Fibroblast of skin of back (primary cell): ENCODE measurements at places on chromosomes 12 and 14.

DNA sequence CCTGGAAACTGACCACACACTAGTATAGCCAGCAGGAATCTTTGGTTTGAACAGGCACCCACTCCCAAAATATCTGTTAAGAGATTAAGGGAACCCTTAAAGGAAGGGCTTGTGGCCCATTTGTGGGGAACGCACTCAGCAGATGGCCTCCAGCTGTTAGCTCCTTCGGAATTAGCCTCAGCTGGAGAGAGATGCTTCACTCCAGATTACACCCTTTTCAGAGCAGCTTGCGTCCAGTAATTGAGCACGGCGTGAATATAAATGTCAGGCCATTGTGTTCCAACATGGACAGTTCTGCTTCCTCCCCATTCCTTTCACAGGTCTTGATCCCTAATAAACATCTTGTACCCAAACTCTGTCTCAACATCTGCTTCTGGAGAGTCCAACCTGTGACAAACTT is 397.8 kb downstream of the SEC23A start:
- no peak for DNase-seq

- DNase-seq: no peak
These were observed 4.3 kb upstream of the TRAF3 start for GRCh38 chr14:102772781-102773570.

- DNase-seq: no peak
These were observed 53.8 kb downstream of the STAB2 start for GRCh38 chr12:103640831-103641230.

DNA sequence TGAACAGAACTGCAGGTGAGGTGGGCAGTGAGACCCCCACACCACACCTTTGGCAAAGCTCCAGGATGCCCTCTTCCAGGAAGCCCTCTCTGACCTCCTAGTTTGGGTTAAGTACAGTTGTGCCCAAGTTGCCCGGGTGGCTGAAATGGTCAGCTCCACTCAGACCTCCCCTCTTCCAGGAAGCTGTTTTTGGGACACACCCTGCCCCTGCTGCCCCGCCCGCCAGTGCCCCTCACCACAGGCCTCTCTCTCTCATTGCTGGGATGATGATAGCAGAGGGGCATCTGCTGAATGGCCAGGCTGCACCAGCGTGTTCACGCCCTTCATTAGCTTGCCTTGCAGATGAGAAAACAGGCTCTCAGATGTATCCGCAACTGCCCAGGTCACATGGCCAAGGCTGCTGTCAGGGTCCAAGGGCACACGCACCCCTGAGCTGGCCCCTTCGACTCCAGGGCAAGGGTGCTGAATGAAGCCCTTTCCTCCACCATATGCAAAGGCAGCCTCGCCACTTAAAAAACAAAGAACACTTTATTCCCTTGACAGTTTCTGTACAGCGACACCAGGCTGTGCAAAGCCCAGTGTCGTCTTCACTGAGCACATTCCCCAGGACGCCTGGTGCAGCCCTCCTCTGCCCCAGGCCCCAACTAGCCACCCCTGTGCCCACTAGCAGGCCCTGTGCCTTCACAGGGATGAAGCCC is 15.5 kb downstream of the SLC25A29 start:
- DNase-seq: no peak

DNA sequence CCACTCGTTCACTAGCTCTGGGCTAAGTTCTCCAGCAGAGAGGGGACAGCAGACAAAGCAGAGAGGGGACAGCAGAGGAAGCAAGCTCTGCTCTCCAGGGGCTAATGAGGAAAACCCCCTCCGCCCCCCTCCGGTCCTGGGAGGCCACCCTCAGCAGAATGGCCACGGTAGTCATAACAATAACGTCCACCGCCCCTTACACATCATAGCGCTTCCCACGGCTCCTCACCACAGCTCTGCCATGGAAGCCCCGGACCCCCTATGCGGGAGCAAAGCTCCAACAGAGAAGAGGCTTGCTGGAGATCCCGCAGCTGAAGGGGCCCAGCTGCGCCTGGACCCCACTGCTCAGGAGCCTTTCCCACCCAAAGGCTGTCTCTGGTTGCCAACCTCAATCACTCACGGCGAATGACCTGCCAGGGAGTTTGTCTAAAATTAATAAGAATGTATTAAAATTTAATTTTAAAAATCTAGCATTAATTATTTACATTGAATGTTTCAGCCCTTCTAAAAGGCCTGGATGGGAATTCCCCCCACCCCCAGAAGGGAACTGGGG is 17.4 kb downstream of the BEGAIN start:
- DNase-seq: no peak

DNA sequence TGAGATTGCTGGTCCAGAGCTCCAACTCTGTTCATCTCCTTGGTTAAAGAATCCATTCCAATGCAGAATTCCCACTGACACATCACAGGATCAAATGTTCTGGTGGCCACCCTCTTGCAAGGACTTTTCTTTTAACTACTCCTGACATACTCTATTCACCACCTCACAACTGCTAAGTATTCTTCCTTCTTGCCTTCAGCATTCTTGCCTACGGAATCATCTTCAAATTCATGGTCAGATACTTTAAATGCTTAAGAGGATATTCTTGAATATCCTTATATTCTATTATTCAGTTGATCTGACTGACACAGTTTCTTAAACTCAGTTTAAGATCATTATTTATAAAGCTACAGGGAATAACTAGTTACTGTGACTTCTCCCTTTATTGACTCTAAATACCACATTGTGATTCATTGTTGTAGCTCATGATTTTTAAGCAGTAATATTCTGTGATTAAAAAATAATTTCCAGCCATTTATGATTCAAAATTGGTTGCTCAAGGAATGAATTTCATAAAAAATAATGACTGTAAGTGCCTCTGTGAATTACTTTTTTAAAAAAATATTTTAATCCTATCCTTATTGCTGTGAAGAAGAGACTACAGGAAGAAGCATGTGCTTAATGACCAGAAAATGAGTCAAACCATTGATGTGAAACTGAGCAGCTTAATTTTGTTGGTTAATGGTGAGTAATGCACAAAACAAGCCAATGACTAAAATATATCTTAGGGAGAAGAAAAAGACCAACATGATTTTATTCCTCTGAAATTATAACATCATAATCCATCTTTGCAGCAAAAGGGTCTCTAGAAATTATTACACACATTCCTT is 207.1 kb downstream of the PIK3C2G start:
- DNase-seq: peak; percentile 60

GRCh38 chr14:93538413-93538812 is 107.7 kb downstream of the UNC79 start:
- DNase-seq: no peak

- no peak for DNase-seq
These were observed 37.9 kb downstream of the LRRK2 start for GRCh38 chr12:40262657-40263056.

DNA sequence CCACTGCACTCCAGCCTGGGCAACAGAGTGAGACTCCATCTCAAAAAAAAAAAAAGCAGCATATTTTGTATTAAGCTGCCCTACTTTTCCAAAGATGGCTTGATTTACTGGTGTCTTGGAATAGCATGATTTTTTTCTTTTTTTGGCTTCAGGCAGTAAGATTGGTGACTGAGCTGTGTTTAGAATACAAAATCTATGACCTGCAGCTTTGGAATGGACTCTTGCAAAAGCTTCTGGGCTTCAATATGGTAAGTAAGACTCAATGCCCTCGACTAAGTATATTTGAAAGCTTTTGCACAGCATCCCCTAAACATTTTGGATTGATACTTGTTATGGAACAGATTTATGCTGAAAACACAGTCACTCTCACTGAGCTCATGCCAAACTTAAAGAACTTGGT is 87.8 kb downstream of the KNTC1 start:
- DNase-seq: no peak

DNA sequence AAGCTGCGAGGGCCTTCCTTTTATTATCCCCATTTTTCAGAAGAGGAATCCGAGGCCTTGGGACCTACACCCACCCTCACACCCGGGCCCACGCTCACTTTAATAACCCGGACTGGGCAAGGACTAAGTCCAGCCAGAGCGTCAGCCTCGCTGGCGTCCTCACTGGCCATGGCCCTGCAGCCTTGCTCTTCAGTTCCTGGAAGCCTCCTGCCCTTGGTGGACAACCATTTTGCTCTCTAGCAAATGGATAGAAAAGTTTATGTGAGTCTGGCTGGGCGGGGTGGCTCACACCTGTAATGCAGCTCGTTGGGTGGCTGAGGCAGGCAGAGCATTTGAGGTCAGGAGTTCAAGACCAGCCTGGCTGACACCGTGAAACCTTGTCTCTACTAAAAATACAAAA is 9.8 kb downstream of the RTL1 start:
- no peak for DNase-seq

GRCh38 chr12:74111688-74112360 is 425.8 kb upstream of the ATXN7L3B start:
- peak; percentile 10 for DNase-seq

DNA sequence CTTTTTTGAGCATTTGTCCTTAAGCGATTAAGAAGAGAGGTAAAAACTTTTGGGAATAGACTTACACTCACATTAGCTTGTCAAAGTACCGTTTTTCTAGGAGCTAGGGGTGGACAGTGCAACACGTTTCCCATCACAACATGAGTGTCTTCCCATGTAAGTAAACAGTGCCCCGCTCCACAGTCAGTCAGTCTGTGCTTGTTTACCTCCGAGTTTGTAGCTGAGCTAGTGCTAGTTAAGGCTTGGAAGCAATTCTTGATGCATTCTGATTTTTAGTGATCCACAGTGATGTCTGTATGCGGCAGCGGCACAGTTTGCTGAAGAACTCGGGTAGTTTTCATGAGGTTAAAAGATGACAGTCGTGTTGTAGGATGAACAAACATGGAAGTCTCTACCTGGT is 941 bp downstream of the ZDHHC17 start:
- DNase-seq: peak; percentile 16

GRCh38 chr14:94364964-94365363 is 23.4 kb downstream of the SERPINA1 start:
- DNase-seq: no peak

DNA sequence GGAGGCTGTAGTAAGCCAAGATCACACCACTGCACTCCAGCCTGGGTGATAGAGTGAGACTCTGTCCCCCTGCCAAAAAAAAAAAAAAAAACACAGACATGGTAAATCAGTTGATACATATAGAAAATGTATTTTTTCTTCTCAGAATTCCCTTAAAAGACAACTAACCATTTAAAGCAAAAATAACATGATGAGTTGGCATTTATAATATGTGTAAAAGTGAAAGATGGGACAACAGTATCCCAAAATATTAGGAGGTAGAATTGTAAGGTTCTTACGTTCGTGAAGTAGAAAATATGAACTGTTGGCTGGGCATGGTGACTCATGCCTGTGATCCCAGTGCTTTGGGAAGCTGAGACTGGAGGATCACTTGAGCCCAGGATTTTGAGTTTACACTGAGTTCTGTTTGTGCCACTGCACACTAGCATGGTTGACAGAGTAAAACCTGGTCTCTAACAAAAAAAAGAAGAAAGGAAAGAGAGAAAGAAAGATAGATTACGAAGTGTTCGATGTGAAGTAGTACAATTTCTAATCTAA is 296.7 kb downstream of the FBXL14 start:
- DNase-seq: no peak

GRCh38 chr12:27960821-27961220 is 11.7 kb downstream of the PTHLH start:
- no peak for DNase-seq

- DNase-seq: no peak
These were observed 77.9 kb downstream of the EP400 start for GRCh38 chr12:132027636-132028035.

DNA sequence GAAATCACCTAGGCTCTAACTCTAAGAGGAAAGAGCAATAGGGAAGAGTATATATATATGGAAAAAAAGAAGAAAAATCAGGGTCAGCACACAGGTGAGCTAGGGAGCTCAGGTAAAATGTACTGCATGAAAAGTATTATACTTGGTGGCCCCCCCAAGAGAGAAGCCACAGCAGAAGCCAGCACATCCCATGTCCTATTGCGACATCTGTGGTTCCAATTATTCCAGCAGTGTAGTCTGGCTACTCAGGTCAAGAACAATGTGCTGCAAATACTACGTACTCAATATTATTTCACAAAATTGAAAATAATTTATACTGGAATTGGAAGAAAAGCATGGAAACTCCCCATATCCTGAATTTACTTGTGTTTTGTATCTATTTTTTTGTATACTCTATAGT is 85.5 kb downstream of the CEP83 start:
- no peak for DNase-seq

DNA sequence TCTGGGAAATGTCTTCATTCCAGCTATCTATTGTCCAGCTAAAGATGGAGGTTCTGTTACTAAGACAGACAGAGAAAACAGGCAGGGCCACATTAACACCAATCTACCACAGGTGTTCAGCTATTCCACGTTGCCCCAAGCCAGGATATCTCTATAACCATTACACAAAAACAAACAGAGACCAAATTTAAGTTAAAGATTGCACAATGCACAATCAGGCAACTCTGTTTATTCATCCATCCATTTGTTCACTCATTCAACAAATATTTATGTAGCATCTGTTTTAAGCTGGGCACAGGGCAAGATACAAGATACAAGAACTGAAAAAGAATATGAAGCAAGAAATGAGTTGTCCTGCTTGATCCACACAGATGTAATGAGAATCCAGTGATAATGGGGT is 629.0 kb downstream of the MED13L start:
- no peak for DNase-seq

GRCh38 chr14:68607867-68608573 is 184.8 kb downstream of the ZFP36L1 start:
- DNase-seq: no peak

DNA sequence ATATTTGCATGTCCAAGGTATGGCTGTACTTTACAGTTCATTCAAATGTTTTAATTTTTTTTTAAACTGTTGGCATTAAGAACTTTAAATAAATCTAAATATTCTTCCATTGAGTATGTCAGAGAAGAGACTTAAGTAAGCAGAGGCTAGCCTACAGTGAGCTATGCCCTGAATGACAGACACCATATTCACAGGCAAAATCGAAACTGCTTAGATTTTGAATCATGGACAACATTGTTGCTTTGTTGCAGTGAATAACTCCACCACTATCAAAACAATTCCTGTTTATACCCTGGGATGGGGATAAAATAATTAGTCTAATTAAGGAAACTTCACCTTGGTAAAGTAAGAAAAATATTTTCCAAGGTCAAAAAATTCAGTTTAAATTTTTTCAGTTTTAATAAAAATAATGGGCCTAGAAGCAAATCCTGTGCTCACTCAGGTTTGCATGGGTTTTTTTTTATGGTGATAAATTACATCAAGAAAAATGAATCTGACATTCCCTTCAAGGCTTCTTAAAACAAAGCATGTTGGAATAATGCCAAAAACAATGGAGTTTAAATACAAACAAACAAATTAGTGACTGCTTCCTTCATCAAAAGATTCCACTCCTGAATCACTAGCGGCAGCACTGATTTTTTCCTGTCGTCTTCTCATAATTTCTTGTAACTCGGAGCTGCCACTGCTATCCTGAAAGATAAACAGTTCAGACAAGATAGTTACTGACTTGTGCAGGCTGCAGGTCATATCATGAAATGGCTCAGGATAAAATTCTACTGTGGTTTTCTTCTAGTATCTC is 168.2 kb downstream of the EPS8 start:
- DNase-seq: no peak
